Calu3 (cell line): ENCODE measurements at places on chromosomes 13 and 19. TPM values are rescaled to one million over a fixed set of nuclear protein-coding genes. Genes with fewer than 3 reads are reported as not detected.

GRCh38 chr13:19169991-19170390 is 11.6 kb downstream of the TUBA3C start:
- DNase-seq: no peak
- no peaks in the 10 kb centered on the region for H3K4me1 ChIP-seq
- H3K27me3 ChIP-seq: no peaks in the 10 kb centered on the region
- H3K27ac ChIP-seq: no peak overlapping the region
- H3K36me3 ChIP-seq: no peaks in the 10 kb centered on the region

Gene VMAC
- total RNA-seq: 4.3 and 5.5 TPM in 2 replicates

DNA sequence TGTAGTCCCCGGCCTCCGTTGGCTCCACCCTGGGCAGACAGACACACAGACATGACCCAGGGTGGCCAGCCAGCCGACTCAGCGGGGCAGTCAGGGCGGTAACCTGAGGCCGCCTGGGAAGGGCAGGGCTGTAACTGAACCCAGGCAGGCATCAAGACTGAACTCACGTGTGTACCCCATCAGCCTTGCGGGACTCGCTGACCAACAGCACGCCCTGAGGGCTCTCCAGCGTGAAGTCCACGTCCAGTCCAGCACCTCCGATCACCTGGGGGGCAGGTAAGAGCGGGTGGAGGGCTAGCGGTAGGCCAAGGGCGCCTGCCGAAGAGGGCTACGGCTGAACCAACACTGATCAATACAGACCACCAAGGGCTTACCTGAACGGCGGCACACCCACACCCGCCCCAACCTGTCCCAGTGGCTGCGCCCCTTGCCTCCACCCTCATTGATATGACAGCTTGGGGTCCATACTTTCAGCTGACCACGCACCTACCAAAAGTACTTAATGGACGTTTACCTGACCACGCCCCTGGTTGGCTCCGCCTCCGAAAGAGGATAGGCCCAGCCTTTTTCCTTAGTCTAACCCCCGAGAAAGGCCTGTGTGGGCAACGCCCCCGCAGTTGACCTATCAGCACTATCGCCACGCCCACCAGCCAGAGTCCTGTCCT is 791 bp downstream of the TMED1 start:
- peak overlapping the region; percentile 85 for H3K27ac ChIP-seq
- H3K36me3 ChIP-seq: peaks cover 46% of the 10 kb centered on the region
- H3K4me3 ChIP-seq: peak overlapping the region; percentile 80
- H3K27me3 ChIP-seq: no peaks in the 10 kb centered on the region
- H3K4me1 ChIP-seq: no peaks in the 10 kb centered on the region

DNA sequence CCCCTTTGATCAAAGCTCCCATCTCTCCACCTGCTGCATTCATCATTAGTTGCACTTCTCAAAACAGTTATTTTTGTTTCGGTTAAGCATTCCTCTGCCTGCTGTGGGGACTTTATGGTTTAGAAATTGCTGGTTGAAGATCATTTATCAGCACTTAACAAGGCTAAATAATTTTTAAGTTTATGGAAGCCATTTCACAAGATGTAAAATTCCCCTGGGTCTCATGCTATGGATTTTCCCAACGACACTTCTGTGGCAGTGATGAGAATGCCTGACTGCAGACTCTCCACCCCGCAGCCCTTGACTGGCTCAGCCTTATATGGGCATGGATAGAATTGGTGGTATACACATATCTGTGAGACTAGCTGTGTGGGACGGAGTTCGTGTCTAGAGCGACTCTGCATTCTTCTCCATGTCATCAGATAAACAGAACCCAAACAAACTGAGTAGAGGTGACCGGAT is 52.8 kb downstream of the COL4A2 start:
- DNase-seq: no peak
- no peaks in the 10 kb centered on the region for H3K27me3 ChIP-seq
- no peak overlapping the region for H3K4me3 ChIP-seq
- H3K27ac ChIP-seq: no peak overlapping the region
- H3K36me3 ChIP-seq: no peaks in the 10 kb centered on the region

GRCh38 chr19:3942790-3943409 is 10.0 kb downstream of the NMRK2 start:
- H3K27me3 ChIP-seq: peaks cover 12% of the 10 kb centered on the region
- no peak for DNase-seq
- H3K4me1 ChIP-seq: peaks cover 7% of the 10 kb centered on the region
- no peak overlapping the region for H3K27ac ChIP-seq

GRCh38 chr13:29362849-29363604 is 232.5 kb downstream of the SLC7A1 start:
- no peak overlapping the region for H3K27ac ChIP-seq
- no peak overlapping the region for H3K4me3 ChIP-seq
- H3K36me3 ChIP-seq: no peaks in the 10 kb centered on the region

Gene QPCTL
- total RNA-seq: 20.4 and 20.7 TPM in 2 replicates

Gene GNG8
- total RNA-seq: not detected in 2 replicates

DNA sequence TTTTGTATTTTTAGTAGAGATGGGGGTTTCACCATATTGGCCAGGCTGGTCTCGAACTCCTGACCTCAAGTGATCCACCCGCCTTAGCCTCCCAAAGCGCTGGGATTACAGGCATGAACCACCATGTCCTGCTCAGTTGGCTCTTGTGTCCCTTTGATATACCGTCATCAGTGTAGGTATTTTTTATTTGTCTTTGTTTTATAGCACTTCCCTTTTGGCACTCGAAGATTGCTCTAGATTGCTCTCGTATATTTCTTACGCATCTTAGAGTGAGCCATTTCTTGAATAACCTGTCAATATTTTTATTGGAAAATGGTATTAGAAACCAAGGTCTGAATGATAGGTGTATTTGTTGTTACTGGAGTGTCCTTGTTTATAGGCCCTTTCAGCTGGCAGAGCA is 9.4 kb downstream of the SETDB2 start:
- H3K36me3 ChIP-seq: no peaks in the 10 kb centered on the region
- DNase-seq: no peak
- H3K27me3 ChIP-seq: no peaks in the 10 kb centered on the region
- peaks cover 13% of the 10 kb centered on the region for H3K4me1 ChIP-seq
- no peak overlapping the region for H3K27ac ChIP-seq

Gene VAV1
- 0.28 and 0.37 TPM in 2 replicates for total RNA-seq

- H3K36me3 ChIP-seq: no peaks in the 10 kb centered on the region
- H3K4me1 ChIP-seq: no peaks in the 10 kb centered on the region
- no peaks in the 10 kb centered on the region for H3K27me3 ChIP-seq
- H3K27ac ChIP-seq: no peak overlapping the region
- H3K4me3 ChIP-seq: no peak overlapping the region
- DNase-seq: no peak
Measured at GRCh38 chr13:59476366-59476765, 687.4 kb downstream of the DIAPH3 start.

Gene CASP14
- total RNA-seq: not detected in 2 replicates

Gene INSL3
- total RNA-seq: not detected in 2 replicates

DNA sequence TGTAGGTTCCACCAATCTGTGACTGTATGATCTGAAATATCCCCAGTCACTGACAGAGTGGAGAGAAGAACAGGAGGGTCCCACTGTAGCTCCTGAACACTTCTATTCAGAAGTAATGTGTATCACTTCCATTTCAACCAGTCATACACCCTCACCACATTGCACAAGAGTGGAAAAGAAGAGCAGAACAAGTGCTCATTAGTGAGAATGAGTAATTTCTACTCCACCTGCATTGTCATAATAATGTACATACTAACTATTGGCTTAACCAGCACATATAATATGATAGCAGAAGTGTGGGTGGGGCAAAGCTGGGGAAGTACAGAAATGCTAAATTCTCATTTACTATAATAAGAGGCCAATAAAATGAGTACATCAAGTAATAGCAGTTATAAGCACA is 342.7 kb downstream of the LMO7 start:
- H3K4me1 ChIP-seq: no peaks in the 10 kb centered on the region
- no peaks in the 10 kb centered on the region for H3K27me3 ChIP-seq
- no peaks in the 10 kb centered on the region for H3K36me3 ChIP-seq
- no peak overlapping the region for H3K4me3 ChIP-seq
- H3K27ac ChIP-seq: no peak overlapping the region

Gene NCR1
- not detected in 2 replicates for total RNA-seq

GRCh38 chr13:112229992-112230872 is 145.9 kb upstream of the SPACA7 start:
- no peaks in the 10 kb centered on the region for H3K27me3 ChIP-seq
- no peak overlapping the region for H3K4me3 ChIP-seq
- no peaks in the 10 kb centered on the region for H3K4me1 ChIP-seq

- peak; percentile 18 for DNase-seq
- no peak overlapping the region for H3K27ac ChIP-seq
- H3K36me3 ChIP-seq: no peaks in the 10 kb centered on the region
- no peak overlapping the region for H3K4me3 ChIP-seq
- H3K27me3 ChIP-seq: no peaks in the 10 kb centered on the region
Measured at GRCh38 chr13:96214824-96215445, 125.0 kb downstream of the HS6ST3 start.

Gene DOHH
- total RNA-seq: 10.9 and 11.6 TPM in 2 replicates

DNA sequence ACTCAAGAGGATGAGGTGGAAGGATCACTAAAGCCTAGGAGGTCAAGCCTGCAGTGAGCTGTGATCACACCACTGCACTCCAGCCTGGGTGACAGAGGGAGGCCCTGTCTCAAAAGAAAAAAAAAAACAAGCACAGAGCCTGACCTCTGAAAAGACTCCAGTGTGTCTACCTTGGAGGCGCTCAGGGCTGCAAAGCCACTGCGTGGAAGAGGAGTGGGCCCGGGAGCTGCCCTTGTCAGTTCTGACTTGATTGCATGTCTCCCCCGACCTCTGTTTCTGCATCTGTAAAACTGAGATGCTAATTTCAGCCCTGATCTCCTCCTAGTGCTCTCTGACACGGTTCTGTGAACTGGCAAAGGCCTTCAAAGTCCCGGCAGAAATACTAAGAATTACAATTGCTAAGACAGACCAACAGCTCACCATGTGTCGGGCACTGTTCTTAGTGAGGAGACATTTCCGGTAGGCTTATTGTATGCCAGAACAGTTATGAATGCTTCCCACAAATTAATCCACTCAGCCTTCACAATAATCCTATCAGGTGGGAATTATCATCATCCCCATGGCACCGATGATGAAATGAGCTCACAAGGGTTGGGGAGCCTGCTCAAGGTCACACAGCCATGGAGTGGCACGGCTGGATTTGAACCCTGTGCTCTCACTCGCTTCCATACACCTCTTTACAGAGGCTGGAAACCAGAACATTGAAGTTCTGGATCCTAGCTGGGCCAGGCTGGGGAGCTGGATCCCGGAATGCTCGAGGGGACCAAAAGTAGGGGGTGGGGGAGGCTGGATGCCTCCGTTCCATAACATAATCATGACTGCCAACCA is 3.5 kb downstream of the AKT2 start:
- peaks cover 30% of the 10 kb centered on the region for H3K36me3 ChIP-seq
- DNase-seq: no peak
- no peak overlapping the region for H3K27ac ChIP-seq
- H3K4me3 ChIP-seq: no peak overlapping the region

- H3K4me3 ChIP-seq: no peak overlapping the region
- no peak overlapping the region for H3K27ac ChIP-seq
- H3K4me1 ChIP-seq: no peaks in the 10 kb centered on the region
- H3K36me3 ChIP-seq: peaks cover 6% of the 10 kb centered on the region
- no peak for DNase-seq
- H3K27me3 ChIP-seq: no peaks in the 10 kb centered on the region
Measured at GRCh38 chr13:44415815-44416214, 42.2 kb downstream of the SERP2 start.

DNA sequence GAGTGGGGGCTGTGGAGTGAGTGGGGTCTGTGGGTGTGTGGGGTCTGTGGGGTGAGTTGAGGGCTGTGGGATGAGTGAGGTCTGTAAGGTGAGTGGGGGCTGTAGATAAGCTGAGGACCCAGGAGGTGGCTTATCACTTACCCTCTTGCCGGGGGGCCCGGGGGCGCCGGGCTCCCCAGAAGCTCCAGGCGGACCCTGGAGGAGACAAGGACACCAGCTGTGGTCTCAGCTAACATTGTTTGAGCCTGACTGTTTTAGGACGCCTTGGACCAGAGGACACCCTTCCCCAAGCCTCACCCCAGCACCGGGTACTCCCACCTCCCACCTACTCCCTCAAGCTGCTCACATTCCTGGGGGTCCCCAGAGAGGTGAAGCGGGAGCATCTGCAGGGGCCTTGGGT is 34.2 kb upstream of the OLFM2 start:
- H3K4me3 ChIP-seq: no peak overlapping the region
- no peak for DNase-seq
- no peak overlapping the region for H3K27ac ChIP-seq
- H3K4me1 ChIP-seq: no peaks in the 10 kb centered on the region
- peaks cover 49% of the 10 kb centered on the region for H3K27me3 ChIP-seq
- H3K36me3 ChIP-seq: peaks cover 7% of the 10 kb centered on the region

Gene NLRP12
- total RNA-seq: 0.15 TPM in 1 of 2 replicates, not detected in the other

DNA sequence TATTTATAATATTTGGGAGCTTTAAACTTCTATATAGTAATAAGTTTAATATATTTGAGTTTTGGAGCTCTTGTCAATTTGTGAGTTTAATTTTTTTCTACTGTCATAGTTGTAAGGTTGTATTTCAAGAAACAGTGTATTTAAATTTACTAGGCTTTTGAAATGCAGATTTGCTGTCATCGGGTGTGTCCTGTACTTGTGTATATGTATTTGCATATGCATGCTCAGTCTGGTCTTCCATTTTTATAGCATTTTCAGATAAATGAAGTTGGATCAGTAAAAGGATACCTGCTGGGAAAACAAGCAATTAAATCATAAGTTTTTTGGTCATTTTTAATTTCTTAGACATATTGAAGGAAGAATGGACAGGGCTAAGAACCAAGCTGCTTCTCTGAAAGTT is 33.1 kb downstream of the SLAIN1 start:
- no peak overlapping the region for H3K4me3 ChIP-seq
- DNase-seq: no peak
- H3K36me3 ChIP-seq: no peaks in the 10 kb centered on the region
- H3K4me1 ChIP-seq: no peaks in the 10 kb centered on the region
- no peak overlapping the region for H3K27ac ChIP-seq
- H3K27me3 ChIP-seq: no peaks in the 10 kb centered on the region

Gene LIG4
- 2.7 and 3.1 TPM in 2 replicates for total RNA-seq

GRCh38 chr13:94849254-94849653 is 136.9 kb upstream of the SOX21 start:
- no peaks in the 10 kb centered on the region for H3K36me3 ChIP-seq
- H3K4me3 ChIP-seq: no peak overlapping the region
- DNase-seq: no peak
- no peaks in the 10 kb centered on the region for H3K4me1 ChIP-seq
- H3K27me3 ChIP-seq: no peaks in the 10 kb centered on the region

DNA sequence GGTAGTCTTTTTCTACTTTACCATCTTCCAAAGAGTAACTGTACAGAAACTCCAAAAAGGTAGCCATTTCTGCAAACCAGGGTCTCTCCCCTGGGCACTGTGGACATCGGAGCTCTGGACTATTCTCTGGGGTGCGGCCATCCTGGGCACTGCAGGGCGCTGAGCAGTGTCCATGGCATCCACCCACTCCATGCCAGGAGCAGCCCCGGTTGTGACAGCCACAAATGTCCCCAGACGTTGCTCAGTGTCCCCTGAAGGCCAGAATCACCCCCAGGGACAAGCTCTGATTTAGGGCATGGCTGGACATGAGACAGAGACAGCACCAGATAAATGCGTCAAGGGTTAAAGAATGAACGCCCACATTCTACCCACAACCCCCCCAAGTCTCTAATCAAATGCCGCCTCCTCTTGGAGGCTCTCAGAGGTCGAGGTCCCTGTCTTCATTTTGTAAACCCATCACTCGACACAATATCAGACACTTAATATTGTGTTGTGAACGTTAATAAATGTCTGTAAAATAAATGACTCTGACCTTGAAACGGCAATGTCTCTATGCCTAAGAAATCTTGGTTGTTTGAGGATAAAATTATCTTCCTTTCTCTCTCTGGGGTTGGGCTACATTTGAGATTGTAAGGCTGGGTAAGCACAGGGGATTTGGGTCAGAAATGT is 8.9 kb downstream of the GNG7 start:
- DNase-seq: no peak
- no peak overlapping the region for H3K27ac ChIP-seq
- no peak overlapping the region for H3K4me3 ChIP-seq
- H3K27me3 ChIP-seq: peaks cover 22% of the 10 kb centered on the region
- H3K36me3 ChIP-seq: no peaks in the 10 kb centered on the region
- peaks cover 8% of the 10 kb centered on the region for H3K4me1 ChIP-seq
